Tongue (tissue), 3 donors: ENCODE measurements at places on chromosomes 3 and 15.
A peak's percentile ranks its signal among the peaks of the same experiment; 100 is the strongest.

- peak; percentile 88 for DNase-seq
These were observed 148.5 kb downstream of the OTOL1 start for GRCh38 chr3:161644891-161645635.

DNA sequence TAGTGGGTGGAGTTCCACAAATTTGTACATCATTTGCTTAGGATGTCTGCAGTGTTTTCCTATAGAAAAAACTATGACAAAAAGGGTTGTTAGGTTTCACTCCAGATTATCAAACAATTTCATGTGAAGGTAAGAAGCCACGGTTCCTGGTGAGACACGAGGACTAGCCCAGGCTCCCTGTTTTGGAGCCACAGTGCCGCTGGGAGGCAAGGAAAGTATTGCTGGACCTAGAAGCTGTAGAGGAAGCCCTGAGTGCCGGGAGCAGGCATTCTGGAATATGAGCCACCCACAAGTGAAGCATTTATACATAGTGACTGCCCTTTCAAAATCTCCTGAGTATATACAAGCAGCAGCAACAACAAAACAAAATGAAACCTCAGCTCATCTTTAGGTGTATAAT is 142.0 kb downstream of the GABRB3 start:
- DNase-seq = no peak

GRCh38 chr3:140092848-140093536 is 158.0 kb downstream of the CLSTN2 start:
- no peak for DNase-seq

GRCh38 chr3:81279481-81280379 is 481.7 kb downstream of the GBE1 start:
- DNase-seq = no peak

DNA sequence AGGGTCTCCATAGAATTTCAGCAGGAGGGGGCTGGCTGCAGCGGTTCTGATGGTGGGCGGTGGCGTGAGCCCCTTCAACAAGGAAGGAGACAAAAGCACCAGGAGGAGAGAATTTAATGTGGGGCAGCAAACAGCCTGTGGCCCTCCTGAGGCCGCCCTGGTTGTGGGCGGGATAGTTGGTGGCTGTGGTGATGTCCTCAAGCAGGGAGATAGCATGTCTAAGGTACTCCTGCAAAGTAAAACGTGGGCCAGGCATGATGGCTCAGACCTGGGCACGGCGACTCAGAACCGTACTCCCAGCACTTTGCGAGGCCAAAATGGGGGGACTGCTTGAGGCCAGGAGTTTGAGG is 94.0 kb downstream of the LRRK1 start:
- no peak for DNase-seq

DNA sequence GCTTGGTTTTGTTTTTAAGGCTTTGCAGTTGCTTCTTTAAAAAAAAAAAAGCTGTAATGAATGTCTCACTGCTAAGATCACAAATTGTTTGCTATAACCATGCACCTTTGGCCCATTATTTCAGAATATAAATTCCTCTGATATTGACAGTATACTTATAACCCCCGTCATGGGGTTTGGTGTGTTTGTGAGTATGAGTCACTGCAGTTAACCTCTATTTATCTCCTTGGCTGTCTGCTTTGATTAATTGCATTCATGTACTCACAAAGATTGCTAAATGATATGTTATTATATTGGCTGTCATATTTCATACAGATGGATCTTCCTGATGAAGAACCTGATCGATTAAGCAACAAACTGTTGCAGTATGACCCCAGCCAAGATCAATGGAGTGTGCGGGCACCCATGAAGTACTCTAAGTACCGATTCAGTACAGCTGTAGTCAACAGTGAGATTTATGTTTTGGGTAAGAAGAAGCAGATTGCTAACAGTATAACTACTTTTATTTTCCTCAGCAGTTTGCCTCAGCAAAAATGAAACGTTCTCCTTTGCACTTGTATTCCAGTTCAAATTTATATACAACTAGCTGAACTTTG is 14.9 kb downstream of the KBTBD12 start:
- no peak for DNase-seq

- DNase-seq = peak; percentile 77
These were observed 119.6 kb downstream of the ASB7 start for GRCh38 chr15:100721758-100722550.

DNA sequence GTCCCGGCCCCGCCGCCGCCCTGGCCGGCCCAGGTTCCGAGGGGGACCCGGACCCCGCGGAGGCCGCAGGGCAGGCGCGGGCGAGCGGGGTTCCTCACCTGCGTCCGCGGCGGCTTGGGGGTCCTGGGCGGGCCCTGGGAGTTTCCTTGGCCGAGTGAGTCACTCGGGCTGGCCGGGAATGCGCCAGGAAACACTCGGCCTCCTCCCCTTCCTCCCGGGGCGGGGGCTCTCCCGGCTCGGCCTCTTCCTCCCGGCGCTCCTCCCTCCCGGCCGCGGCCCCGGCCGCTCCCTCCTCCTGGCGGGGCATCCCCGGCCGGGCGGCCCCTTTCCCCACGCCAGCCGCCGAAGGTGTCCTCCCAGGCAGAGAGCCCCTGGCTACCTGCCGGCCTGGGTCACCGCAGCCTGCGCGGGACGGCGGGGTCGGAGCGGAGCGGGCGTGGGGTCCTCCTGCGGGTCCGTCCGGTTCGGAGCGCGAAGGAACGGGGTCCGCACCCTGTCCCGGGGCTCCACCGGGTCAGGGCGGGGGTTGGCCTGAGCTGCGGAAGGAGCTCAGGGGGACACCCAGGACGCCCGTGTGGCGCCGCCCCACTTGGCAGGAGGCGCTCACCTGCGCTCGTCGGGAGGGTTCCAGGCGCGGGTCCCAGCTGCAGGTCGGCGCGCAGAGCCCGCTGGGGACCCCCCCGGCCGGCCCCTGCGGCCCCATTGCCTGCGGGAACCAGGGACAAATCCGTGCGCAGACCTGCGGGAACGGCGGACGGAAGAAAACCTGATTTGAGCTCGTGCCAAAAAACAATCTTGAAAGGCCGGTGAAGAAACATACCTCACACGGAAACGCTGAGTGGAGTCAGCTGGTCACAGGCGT is at the start of gene CYFIP1:
TSS of gene CYFIP1 (minus strand) at position 180 of the 862 bp plus-strand sequence. CDS start 33,083 bp downstream, outside the sequence.
- DNase-seq = peak; percentile 92

DNA sequence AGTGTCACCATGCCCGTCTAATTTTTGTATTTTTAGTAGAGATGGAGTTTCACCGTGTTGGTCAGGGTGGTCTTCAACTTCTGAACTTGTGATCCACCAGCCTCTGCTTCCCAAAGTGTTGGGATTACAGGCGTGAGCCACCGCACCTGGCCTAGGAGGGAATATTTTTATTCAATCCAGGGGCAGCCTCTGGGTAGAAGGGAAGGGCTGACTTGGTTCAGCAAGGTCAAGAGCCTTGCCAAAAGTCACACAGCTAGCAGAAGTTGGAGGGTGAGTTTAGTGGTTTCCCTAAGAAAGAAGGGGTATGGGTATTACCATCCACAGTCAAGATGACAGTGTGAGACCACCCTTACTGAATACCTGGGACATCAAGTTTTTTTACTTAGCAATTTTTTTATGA is 4.9 kb upstream of the AEN start:
- no peak for DNase-seq

GRCh38 chr15:95249524-95249923 is 1018.2 kb downstream of the MCTP2 start:
- no peak for DNase-seq

GRCh38 chr3:17372362-17373210 is 369.8 kb downstream of the TBC1D5 start:
- no peak for DNase-seq

DNA sequence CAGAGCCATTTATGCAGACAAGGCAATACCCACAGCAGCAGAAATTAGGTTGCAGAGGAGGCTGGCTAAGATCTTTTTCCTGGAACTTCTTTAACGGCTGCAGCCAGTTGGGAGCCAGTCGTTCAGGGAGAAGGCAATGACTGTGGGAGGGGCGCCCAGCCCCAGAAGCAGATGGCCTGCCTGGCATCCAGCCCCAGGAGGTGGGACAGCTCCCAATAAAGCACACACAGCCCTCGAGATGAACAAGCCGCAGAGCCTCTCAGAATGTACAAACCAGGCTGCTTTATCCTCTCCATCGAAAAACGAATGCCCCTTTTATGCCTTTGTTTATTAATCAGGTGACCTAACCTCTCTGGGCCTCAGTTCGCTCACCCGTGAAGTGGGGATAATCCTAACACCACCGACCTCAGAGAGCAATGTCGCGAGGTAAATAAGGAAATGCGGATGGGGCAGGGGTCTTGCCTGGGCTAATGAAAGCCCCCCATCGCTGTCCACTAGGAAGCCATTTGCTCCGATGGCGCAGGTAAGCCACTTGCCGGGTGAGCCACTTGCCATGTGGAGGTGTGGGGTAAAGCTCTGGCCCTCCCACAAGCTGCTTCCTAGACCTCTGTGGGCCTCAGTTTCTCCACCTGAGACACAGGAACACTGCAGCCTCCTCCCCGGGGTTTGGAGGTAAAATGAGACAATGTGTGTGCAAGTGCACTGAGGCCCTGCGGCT is 35.8 kb downstream of the MGLL start:
- DNase-seq = peak; percentile 97

GRCh38 chr3:42190701-42191442 is 75.1 kb downstream of the CCK start:
- DNase-seq = peak; percentile 82

- no peak for DNase-seq
These were observed 47.4 kb downstream of the TMEM266 start for GRCh38 chr15:76107169-76107568.

GRCh38 chr3:25585361-25586166 is 79.1 kb downstream of the TOP2B start:
- no peak for DNase-seq

- no peak for DNase-seq
These were observed 107.0 kb downstream of the GREM1 start for GRCh38 chr15:32824777-32825176.

DNA sequence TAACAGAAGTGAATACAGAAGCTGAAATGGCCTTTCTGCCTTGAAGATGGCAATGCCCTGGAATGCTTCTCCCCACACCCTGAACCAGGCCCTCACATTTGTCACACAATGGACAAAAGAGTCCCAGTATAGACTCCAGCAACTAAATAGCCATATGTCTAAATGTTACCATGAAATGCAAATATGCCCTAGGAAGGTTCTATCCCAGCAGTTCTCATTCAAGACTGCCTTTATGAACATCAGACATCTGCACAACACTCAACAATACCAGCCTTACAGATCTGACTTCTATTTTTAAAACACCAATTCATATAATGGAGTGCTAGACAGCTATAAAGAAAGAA is 7.9 kb downstream of the ITGB5 start:
- DNase-seq = peak; percentile 21

- DNase-seq = no peak
These were observed 42.6 kb downstream of the TNK2 start for GRCh38 chr3:195865752-195866151.

DNA sequence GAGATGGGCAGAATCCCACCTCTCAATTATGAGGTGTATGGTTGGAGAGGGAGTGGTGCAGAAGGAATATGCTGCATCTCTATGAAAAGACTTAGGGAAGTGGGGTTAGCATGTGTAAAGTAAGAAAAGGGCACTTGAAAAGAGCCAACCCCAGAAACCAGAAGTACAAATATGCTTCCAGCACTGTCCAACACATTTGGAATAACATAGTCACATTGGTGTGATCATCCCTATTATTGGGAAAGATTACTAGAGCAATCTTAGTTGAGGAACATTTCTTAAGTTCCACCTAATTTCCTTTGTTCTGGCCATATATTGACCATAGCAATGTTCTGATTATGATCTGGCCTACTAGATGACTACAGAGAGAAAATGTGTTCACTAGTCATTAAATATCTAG is 34.3 kb downstream of the HMG20A start:
- no peak for DNase-seq
